ENCODE measurements at places on chromosomes 7 and 10.

DNA sequence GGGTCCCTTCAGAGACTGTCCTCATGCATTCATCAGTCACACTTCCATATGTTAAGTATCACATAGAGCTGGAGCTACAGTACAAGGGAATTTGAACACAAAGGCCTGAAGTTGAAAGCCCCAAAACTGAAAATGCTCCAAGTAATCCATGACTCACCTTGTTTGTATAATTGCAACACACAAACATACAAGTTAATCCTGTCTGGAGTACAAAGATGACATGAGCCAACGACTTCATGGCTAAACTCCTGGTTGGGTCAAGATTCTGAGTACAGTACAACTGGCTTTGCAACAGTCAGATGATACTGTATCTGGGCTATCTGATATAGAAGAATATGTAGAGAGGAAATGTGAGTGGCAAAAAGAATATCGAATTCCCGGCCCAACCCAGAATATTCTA, 73.1 kb upstream of the AASS start:
- DNase-seq = no peak

DNA sequence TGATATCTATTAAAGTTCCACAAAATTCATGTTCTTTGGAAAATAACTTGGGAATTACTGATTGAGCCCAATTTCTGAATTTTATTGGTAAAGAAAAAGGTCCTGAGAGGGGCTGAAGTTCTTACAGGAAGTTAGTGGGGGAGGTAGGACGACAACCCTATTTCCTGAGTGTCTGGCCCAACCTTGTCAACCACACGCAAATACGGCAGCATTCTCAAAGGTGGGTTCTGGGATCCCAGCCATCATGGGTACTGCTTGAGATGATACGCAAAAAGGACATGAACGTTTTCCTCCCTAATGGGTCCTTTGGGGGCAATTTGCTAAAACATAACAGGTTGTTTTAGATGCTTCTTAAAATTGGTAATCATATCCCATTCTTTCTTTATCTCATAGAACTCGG, 2.7 kb upstream of the PDCD4 start:
- DNase-seq = peak; percentile 51

GRCh38 chr10:71205468-71205867, 6.9 kb upstream of the UNC5B start:
- no peak for DNase-seq

GRCh38 chr7:100509231-100509630, 25.5 kb downstream of the NYAP1 start:
- no peak for DNase-seq

DNA sequence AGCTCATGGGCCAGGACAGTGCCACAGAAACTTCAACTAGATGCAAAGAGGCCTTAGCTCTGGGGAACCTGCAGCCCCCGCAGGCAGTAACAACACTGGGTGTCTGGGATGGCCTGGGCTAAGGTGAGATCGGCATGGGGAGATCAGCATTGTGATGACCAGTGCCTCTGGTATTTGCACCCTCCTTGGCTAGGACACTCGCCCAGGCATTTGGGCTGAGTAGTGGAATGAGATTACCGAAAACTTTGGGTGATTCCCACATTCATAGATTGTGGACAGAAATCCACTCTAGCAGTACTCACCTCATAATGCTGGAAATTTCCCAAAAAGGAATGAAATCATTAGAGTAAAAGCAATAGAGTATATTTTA, 70.6 kb upstream of the ZMIZ2 start:
- no peak for DNase-seq

DNA sequence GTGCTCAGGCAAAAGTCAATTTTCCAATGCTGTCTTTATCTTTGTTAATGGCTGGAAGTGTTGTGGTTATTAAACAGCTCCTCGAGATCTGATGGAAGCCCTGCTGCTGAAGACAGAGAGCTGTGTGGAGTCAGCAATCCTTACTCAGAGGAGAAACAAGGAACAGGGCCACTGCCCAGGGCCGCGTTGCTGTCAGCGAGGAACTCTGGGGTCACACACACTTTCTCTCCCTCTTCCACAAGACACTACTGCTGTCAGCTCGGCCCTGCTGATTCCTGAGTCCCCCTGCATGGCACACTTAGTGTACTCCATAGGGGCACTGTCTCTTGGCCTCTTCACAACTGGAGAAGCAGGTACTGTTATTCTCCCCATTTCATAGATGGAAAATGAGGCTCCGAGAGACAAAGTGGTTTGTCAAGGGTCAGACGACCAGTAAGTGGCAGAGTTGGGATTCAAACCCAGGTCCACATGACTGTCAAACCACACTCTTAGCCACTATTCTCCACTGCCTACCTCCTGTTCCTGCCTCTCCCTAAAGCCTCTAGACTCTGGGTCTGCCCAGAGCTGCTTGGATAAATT, 29.3 kb upstream of the PDCD4 start:
- DNase-seq = no peak
